ENCODE measurements at places on chromosomes 7 and 10. TPM values are rescaled to one million over a fixed set of nuclear protein-coding genes. Genes with fewer than 3 reads are reported as not detected.
A peak's percentile ranks its signal among the peaks of the same experiment; 100 is the strongest.

GRCh38 chr10:95384011-95384704 is 93.4 kb upstream of the PDLIM1 start:
- 0 out of 2 replicates have a peak, but pooled peaks cover 7% of the 10 kb centered on the region for H3K27me3 ChIP-seq
- no peaks in the 10 kb centered on the region for H3K36me3 ChIP-seq
- no peak for DNase-seq

DNA sequence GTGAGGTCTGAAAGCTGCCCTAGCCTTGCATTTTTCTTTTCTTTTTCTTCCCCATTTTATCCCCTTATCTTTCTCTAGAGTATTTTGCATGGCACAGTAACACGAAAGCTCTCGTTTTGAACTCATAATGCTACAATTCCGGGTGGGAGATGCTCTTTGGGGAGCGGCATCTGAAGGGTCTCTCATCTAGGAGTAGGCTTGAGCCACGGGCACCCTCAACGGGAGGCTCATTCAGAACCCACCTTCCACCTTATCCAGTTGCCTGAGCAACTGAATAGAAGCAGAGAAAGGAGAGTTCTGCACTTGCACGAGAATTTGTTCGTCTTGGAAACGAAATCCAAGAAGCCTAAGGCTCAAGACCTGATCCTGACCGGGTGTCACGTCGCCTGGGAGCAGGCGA is 603.5 kb upstream of the FOXK1 start:
- H3K4me3 ChIP-seq: no peak overlapping the region
- DNase-seq: no peak
- no peaks in the 10 kb centered on the region for H3K4me1 ChIP-seq
- no peak overlapping the region for H3K27ac ChIP-seq
- peaks cover 11% of the 10 kb centered on the region for H3K36me3 ChIP-seq

GRCh38 chr10:6977398-6978186 is 397.5 kb upstream of the PRKCQ start:
- DNase-seq: no peak
- no peaks in the 10 kb centered on the region for H3K36me3 ChIP-seq
- H3K27ac ChIP-seq: no peak overlapping the region
- no peaks in the 10 kb centered on the region for H3K4me1 ChIP-seq
- H3K27me3 ChIP-seq: no peaks in the 10 kb centered on the region

GRCh38 chr7:28179120-28180030 is 1.2 kb downstream of the JAZF1 start:
- H3K36me3 ChIP-seq: peaks cover 7% of the 10 kb centered on the region
- H3K27ac ChIP-seq: no peak overlapping the region
- H3K27me3 ChIP-seq: no peaks in the 10 kb centered on the region
- peaks cover 36% of the 10 kb centered on the region for H3K4me1 ChIP-seq
- peak overlapping the region; percentile 70 for H3K4me3 ChIP-seq

- no peak overlapping the region for H3K27ac ChIP-seq
- peaks cover 11% of the 10 kb centered on the region for H3K36me3 ChIP-seq
- DNase-seq: no peak
- H3K27me3 ChIP-seq: no peaks in the 10 kb centered on the region
- H3K4me1 ChIP-seq: peaks cover 4% of the 10 kb centered on the region
Observed at GRCh38 chr7:138458576-138459412, 1.3 kb upstream of the TRIM24 start.

GRCh38 chr10:43221419-43222209 is 45.3 kb downstream of the RASGEF1A start:
- no peak overlapping the region for H3K27ac ChIP-seq
- no peaks in the 10 kb centered on the region for H3K36me3 ChIP-seq
- H3K4me1 ChIP-seq: no peaks in the 10 kb centered on the region
- no peaks in the 10 kb centered on the region for H3K27me3 ChIP-seq
- DNase-seq: no peak

DNA sequence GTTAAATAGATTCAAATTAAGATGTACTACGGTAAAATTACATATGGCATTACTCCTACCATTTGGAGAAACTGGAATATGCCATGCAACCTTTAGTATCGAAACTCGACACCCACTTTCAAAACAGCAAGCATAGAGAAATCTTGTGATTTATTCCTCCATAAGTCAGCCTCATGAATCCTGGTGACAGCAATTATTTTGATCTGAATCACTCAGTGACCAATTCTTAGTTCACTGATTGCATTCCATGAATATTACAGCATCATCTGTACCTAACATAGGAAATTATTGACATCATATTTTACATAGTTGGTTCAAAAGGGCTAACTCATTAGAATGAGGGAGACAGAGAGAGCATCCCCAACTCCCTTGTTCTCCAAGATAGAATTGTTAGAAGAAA is 89.6 kb downstream of the CACNB2 start:
- H3K36me3 ChIP-seq: no peaks in the 10 kb centered on the region
- H3K4me3 ChIP-seq: no peak overlapping the region
- H3K4me1 ChIP-seq: no peaks in the 10 kb centered on the region
- no peak overlapping the region for H3K27ac ChIP-seq
- DNase-seq: no peak

DNA sequence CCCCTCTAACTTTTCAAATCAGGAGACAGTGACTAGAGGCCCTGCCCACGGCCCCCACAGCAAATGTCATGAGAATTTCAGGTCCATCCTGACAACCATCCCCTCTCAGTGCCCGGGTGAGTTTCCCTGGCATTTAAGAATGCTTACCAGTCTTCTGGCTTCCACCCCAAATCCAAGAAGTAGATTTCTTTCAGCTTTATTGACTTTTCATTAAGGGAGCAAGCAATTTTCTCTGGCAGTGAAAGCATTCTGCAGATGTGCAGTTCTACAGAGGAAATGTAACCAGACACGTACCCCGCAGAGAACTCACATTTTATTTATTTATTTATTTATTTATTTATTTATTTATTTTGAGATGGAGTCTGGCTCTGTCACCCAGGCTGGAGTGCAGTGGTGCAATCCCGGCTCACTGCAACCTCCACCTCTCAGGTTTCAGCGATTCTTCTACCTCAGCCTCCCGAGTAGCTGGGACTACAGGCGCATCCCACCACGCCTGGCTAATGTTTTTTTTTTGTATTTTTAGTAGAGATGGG is 120.9 kb upstream of the KCTD7 start:
- no peak for DNase-seq
- H3K4me3 ChIP-seq: no peak overlapping the region
- no peaks in the 10 kb centered on the region for H3K36me3 ChIP-seq
- peaks cover 7% of the 10 kb centered on the region for H3K4me1 ChIP-seq

- DNase-seq: no peak
- peaks cover 35% of the 10 kb centered on the region for H3K4me1 ChIP-seq
- no peak overlapping the region for H3K4me3 ChIP-seq
- no peaks in the 10 kb centered on the region for H3K36me3 ChIP-seq
- H3K27ac ChIP-seq: peak overlapping the region; percentile 78
Observed at GRCh38 chr7:22662036-22662435, 65.0 kb upstream of the IL6 start.

GRCh38 chr7:49631071-49631815 is 142.2 kb upstream of the VWC2 start:
- no peak overlapping the region for H3K4me3 ChIP-seq
- no peaks in the 10 kb centered on the region for H3K27me3 ChIP-seq
- DNase-seq: no peak
- no peak overlapping the region for H3K27ac ChIP-seq
- no peaks in the 10 kb centered on the region for H3K36me3 ChIP-seq

GRCh38 chr10:121910673-121911420 is 17.0 kb downstream of the ATE1 start:
- peak overlapping the region; percentile 54 for H3K27ac ChIP-seq
- peaks cover 26% of the 10 kb centered on the region for H3K36me3 ChIP-seq
- no peaks in the 10 kb centered on the region for H3K27me3 ChIP-seq
- no peak for DNase-seq

- peaks cover 59% of the 10 kb centered on the region for H3K36me3 ChIP-seq
- DNase-seq: no peak
- no peak overlapping the region for H3K4me3 ChIP-seq
Observed at GRCh38 chr7:55497521-55497920, 74.8 kb downstream of the VOPP1 start.

DNA sequence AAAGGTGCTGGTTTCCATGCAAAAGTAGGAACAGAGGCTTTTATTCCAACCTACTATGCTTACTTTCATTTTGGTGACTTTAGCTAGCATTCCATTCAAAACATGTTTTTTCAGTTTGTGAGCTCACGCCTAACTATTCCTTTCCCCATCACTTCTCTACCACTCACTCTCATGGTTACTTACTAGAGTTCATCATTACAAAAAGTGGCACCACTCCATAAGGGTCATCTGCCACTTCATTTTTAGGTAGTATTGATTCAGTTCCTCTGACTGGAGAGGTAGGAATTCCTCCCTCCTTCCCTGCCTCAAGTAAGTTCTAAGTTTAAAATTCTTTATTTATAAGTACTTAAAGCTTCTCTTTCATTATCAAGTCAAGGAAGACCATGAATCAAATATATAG is 543.1 kb downstream of the HTR7 start:
- no peak for DNase-seq
- no peaks in the 10 kb centered on the region for H3K36me3 ChIP-seq
- peaks cover 12% of the 10 kb centered on the region for H3K4me1 ChIP-seq
- no peaks in the 10 kb centered on the region for H3K27me3 ChIP-seq

DNA sequence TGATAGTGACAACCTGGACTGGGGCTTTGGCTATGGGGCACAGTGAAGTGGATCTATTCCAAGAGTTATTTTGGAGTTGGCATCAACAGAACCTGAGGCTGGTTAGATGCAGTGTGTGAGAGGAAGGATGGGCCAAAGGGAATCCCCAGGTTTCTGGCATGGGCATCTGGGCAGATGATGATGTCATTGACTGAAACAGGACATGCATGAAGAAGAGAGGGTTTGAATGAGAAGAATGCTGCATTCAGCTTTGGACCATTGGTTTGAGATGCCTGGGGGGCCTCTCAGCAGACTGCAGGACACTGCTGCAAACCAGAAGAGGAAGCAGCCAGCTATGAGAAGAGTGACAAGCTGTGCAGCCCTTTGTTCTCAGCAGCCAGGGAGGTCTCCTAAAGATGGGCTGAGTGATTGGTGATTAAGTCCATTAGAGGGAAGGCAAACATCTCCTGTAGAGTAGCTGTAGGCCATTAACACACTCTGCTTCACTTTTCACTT is 23.1 kb upstream of the PIK3CG start:
- peaks cover 35% of the 10 kb centered on the region for H3K4me1 ChIP-seq
- peak; percentile 83 for DNase-seq
- H3K27ac ChIP-seq: peak overlapping the region; percentile 81
- H3K4me3 ChIP-seq: no peak overlapping the region
- peaks cover 5% of the 10 kb centered on the region for H3K36me3 ChIP-seq

DNA sequence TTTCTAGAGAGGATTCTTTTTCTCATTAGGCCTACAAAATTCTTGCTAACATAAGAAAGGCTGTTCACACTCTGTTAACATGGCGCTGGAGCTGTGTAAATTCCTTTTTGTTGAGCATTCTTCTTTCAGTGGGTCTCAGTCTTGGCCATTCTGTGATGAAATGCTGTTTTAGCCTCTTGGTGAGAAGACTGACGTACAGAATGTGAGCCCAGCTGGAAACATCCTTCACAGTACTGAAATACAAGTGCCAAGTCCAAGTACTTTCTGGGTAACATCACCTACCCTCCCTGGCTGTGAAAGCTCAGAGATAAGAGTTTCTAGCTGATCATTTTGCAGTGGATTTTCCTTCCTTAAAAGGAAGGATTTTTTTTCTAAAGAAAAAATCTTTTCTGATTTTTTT is 231.8 kb downstream of the AHR start:
- peaks cover 15% of the 10 kb centered on the region for H3K4me1 ChIP-seq
- H3K27ac ChIP-seq: no peak overlapping the region
- no peaks in the 10 kb centered on the region for H3K36me3 ChIP-seq
- no peaks in the 10 kb centered on the region for H3K27me3 ChIP-seq
- no peak overlapping the region for H3K4me3 ChIP-seq

GRCh38 chr10:78648256-78648860 is 420.4 kb upstream of the ZMIZ1 start:
- H3K4me1 ChIP-seq: peaks cover 38% of the 10 kb centered on the region
- H3K27ac ChIP-seq: peak overlapping the region; percentile 76

DNA sequence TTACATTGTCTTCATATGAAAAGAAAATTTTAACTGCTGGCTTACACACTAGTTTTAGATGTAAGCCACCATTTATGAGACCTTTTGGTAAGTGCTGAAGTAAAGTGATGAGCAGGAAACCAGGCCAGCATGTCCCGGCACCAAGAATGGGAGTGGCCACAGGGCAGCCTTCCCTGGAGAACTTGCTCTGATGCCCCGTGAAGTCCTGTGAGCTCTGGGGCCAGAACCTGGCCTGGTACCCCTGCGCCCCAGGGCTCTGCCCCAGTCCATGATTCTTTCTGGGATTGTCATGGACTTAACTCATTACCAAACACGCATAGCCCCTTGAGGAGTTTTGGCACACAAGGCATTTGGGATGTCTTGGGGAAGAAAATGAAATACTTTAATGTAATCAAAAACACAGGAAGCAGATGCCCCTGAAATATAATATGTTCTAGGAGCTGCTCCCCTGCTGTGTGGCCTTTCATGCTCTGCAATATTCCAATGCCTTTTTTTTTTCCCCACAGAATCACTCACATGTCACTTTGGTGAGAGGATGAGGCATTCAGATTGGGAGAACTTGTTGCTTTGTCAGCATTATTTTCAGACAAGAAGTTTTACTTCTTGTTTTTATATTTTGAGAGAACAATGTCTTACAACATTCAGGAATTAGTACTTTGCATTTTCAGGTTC is 53.1 kb upstream of the CXCL12 start:
- no peaks in the 10 kb centered on the region for H3K27me3 ChIP-seq
- H3K4me1 ChIP-seq: no peaks in the 10 kb centered on the region
- no peak overlapping the region for H3K27ac ChIP-seq
- DNase-seq: no peak

- DNase-seq: no peak
- peaks cover 10% of the 10 kb centered on the region for H3K4me1 ChIP-seq
- H3K27me3 ChIP-seq: peaks cover 15% of the 10 kb centered on the region
- H3K36me3 ChIP-seq: no peaks in the 10 kb centered on the region
- no peak overlapping the region for H3K27ac ChIP-seq
Observed at GRCh38 chr10:59361663-59362143, 646 bp downstream of the FAM13C start.

The TNPO3 gene
- total RNA-seq: 61.5 TPM

The TMEM225B gene
- total RNA-seq: 1.1 TPM

The BEND7 gene
- 3.1 TPM for total RNA-seq

The VIM gene
- 7,646 TPM for total RNA-seq

The EVX1 gene
- total RNA-seq: not detected

The ZNF282 gene
- 17.4 TPM for total RNA-seq

The CYP3A5 gene
- 1.8 TPM for total RNA-seq

The FGFR2 gene
- total RNA-seq: 1.1 TPM

The GTF2I gene
- total RNA-seq: 113 TPM

The ANKRD22 gene
- not detected for total RNA-seq

The ARID5B gene
- 34.0 TPM for total RNA-seq

The OIT3 gene
- total RNA-seq: not detected

Data from SJSA1 (cell line).